Activated B cell treated with CpG ODN at 0.5 μM for 24 hours (primary cell): ENCODE measurements at places on chromosomes 5 and 9. TPM values are rescaled to one million over a fixed set of nuclear protein-coding genes. Genes with fewer than 3 reads are reported as not detected.

GRCh38 chr5:147859962-147860640, 18.4 kb upstream of the SCGB3A2 start:
- no peaks in the 10 kb centered on the region for H3K27me3 ChIP-seq
- no peak overlapping the region for H3K27ac ChIP-seq
- DNase-seq = no peak
- no peaks in the 10 kb centered on the region for H3K36me3 ChIP-seq
- no peaks in the 10 kb centered on the region for H3K4me1 ChIP-seq

DNA sequence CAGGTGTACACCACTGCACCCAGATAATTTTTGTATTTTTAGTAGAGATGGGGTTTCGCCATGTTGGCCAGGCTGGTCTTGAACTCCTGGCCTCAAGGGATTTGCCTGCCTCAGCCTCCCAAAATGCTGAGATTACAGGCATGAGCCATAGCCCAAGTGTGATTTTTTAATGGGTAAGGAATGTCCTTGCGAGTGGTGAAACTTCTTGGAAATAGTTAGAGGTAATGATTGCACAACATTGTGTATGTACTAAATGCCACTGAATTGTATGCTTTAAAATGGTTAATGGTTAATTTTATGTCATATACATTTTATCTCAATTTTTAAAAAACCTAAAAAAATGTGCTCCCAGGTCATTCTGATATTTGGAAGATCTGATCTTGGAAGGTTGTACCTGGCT, 59.9 kb upstream of the IL6ST start:
- peaks cover 12% of the 10 kb centered on the region for H3K4me1 ChIP-seq
- H3K36me3 ChIP-seq = no peaks in the 10 kb centered on the region
- peaks cover 18% of the 10 kb centered on the region for H3K27me3 ChIP-seq

GRCh38 chr5:95398989-95399388, 7.8 kb downstream of the FAM81B start:
- no peak overlapping the region for H3K27ac ChIP-seq
- no peaks in the 10 kb centered on the region for H3K36me3 ChIP-seq
- DNase-seq = no peak
- H3K4me1 ChIP-seq = no peaks in the 10 kb centered on the region
- H3K27me3 ChIP-seq = no peaks in the 10 kb centered on the region
- no peak overlapping the region for H3K4me3 ChIP-seq

GRCh38 chr5:73314395-73315257, 134.0 kb downstream of the FOXD1 start:
- peaks cover 49% of the 10 kb centered on the region for H3K27me3 ChIP-seq
- H3K36me3 ChIP-seq = no peaks in the 10 kb centered on the region
- H3K27ac ChIP-seq = no peak overlapping the region
- H3K4me1 ChIP-seq = peaks cover 2% of the 10 kb centered on the region

DNA sequence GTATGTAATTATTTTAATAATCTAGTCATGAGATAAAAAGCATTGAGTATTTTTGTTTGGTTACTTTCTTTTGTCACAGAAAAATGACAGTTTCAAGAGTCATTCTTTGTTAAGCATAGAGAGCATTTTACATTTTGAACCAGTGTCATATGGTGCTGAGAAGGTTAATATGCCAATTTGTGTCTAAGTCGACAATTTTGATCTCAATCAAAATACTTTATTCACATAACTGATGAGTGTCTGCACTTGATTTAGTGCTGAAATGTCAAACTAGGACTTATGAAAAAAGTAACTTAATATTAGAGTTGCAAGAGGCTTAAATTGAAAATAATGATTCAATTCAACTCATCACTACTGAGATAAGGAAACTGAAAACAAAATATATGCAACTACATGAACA, 1804.6 kb upstream of the ACO1 start:
- no peak overlapping the region for H3K4me3 ChIP-seq
- no peak for DNase-seq
- no peaks in the 10 kb centered on the region for H3K36me3 ChIP-seq
- H3K27me3 ChIP-seq = no peaks in the 10 kb centered on the region
- no peak overlapping the region for H3K27ac ChIP-seq

DNA sequence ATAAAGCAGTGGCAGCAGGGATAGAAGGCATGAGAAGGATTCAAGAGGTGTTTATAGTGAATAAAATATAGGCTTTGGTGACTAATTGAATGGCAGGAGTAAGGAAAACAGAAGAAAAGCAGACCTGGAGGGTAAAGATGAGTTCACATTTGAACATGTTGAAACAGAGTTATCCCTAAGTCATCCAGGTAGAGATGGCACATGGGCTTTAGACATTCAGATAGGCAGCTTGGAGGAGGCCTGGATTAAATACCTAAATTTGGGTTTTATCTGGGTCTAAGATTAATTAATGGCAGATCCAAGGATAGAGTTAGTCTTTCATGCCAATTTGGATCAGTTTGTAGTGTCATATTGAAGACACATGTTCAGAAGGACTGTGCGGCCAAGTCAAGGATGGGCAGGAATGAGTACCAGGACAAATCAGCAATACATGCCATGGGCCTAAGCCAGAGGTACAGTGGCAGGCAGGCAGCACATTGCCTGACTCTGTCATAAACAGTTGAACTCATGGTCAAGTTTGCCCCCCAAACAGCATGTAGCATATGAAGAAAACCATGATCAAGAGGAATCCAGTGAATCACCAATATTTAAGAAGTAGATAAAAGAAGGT, 115.5 kb upstream of the SLC12A2 start:
- H3K4me1 ChIP-seq = no peaks in the 10 kb centered on the region
- H3K36me3 ChIP-seq = peaks cover 36% of the 10 kb centered on the region
- no peaks in the 10 kb centered on the region for H3K27me3 ChIP-seq
- H3K27ac ChIP-seq = no peak overlapping the region
- H3K4me3 ChIP-seq = no peak overlapping the region
- DNase-seq = no peak

GRCh38 chr5:166279828-166280227, 2011.6 kb upstream of the WWC1 start:
- H3K27me3 ChIP-seq = no peaks in the 10 kb centered on the region
- H3K27ac ChIP-seq = no peak overlapping the region
- H3K4me1 ChIP-seq = no peaks in the 10 kb centered on the region
- no peaks in the 10 kb centered on the region for H3K36me3 ChIP-seq
- no peak for DNase-seq
- no peak overlapping the region for H3K4me3 ChIP-seq

DNA sequence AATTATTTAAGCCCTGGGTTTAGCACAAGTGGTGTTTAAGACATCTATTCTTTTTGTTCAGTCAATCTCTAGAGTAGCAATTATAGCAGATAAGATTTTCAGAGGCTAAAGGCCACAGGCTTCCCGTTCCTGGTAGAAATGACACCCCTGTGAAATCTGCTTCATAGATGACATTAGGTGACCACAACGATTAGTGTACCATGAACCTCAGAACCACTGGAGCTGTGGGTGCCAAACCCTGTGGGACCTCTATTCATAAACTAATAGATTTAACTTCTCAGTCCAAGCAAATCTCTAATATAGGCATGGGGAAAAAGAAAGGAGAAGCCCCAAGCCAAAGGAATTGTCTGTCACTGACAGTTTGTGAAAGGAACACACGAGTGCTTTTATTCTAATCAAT, 207.4 kb downstream of the ARRDC3 start:
- H3K36me3 ChIP-seq = no peaks in the 10 kb centered on the region
- no peak overlapping the region for H3K4me3 ChIP-seq
- no peak for DNase-seq

DNA sequence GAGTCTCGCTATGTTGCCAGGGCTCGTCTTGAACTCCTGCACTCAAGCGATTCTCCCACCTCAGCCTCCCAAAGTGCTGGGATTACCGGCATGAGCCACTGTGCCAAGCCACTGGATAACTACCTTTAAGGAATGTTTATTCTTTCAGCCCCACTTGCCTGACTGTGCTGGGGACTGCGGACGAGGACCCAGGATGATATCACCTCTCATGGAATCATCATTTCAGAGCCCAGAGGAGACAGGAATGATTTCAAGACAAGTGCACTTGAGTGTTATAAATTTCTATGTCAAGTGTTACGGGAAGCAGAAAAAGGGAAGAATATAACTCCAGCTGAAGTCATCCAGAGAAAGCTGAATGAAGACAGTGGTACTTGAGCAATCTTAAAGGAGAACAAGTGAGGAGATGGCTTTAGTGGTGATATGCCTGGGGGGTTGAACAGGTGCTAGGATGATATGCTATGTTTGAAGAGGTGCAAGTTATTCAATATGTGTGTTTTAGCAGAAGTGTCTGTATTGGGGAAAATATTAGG, 109.3 kb downstream of the DCP2 start:
- H3K36me3 ChIP-seq = no peaks in the 10 kb centered on the region
- no peak overlapping the region for H3K4me3 ChIP-seq
- peaks cover 18% of the 10 kb centered on the region for H3K27me3 ChIP-seq
- no peak for DNase-seq
- H3K27ac ChIP-seq = no peak overlapping the region
- no peaks in the 10 kb centered on the region for H3K4me1 ChIP-seq

DNA sequence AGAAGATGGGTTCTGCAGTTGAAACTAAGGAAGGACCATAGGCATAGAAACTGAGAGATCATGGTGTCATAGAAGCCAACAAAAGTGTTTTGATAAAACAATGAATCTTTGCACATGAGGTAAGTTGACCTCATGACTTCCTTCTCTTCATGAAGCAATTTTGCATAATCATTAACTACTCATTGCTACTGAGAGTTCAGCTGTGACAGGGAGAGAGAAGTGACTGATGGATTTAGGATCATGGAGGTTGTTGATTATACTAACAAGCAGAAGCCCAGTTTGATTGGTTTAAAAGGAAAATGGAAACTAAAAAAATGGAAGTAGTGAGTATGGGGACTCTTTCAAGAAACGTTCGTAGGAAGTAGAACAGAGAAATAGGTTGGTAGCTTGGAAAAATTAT, 51.2 kb downstream of the PARP8 start:
- H3K27ac ChIP-seq = no peak overlapping the region
- H3K27me3 ChIP-seq = no peaks in the 10 kb centered on the region
- H3K4me1 ChIP-seq = peaks cover 61% of the 10 kb centered on the region
- H3K4me3 ChIP-seq = no peak overlapping the region

- H3K27ac ChIP-seq = no peak overlapping the region
- H3K27me3 ChIP-seq = no peaks in the 10 kb centered on the region
- H3K4me1 ChIP-seq = peaks cover 21% of the 10 kb centered on the region
- DNase-seq = no peak
- H3K36me3 ChIP-seq = no peaks in the 10 kb centered on the region
These were observed 12.8 kb downstream of the IQGAP2 start for GRCh38 chr5:76415855-76416254.

GRCh38 chr9:69264526-69264925, 60.5 kb upstream of the ENTREP1 start:
- no peak overlapping the region for H3K4me3 ChIP-seq
- H3K36me3 ChIP-seq = no peaks in the 10 kb centered on the region
- no peaks in the 10 kb centered on the region for H3K4me1 ChIP-seq
- H3K27me3 ChIP-seq = peaks cover 5% of the 10 kb centered on the region
- H3K27ac ChIP-seq = no peak overlapping the region

- H3K4me3 ChIP-seq = no peak overlapping the region
- no peaks in the 10 kb centered on the region for H3K36me3 ChIP-seq
- H3K27ac ChIP-seq = no peak overlapping the region
- DNase-seq = no peak
- H3K27me3 ChIP-seq = no peaks in the 10 kb centered on the region
These were observed 966.3 kb upstream of the C9orf72 start for GRCh38 chr9:28539434-28540070.

GRCh38 chr9:99445371-99445891, 223.3 kb downstream of the SEC61B start:
- peaks cover 4% of the 10 kb centered on the region for H3K27me3 ChIP-seq
- no peak overlapping the region for H3K27ac ChIP-seq
- no peaks in the 10 kb centered on the region for H3K36me3 ChIP-seq
- DNase-seq = no peak

DNA sequence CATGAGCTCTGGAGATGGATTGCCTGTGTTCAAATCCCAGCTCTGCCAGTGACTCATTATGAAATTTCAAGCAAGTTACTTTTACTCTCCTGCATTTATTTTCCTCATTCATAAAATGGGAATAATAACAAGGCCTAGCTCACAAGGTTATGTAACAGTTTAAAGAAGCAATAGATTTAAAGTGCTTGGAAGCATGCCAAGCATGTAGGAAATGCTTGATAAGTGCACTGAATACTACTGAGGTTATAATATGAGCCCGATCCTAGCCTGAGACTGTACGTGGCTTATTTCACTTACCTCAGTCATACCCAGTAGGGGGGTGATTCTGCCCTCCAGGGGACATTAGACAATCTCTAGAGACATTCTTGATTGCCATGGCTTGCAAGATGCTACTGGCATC, 734.1 kb upstream of the WWC1 start:
- no peaks in the 10 kb centered on the region for H3K36me3 ChIP-seq
- H3K4me3 ChIP-seq = no peak overlapping the region
- no peaks in the 10 kb centered on the region for H3K27me3 ChIP-seq
- no peaks in the 10 kb centered on the region for H3K4me1 ChIP-seq
- no peak for DNase-seq

DNA sequence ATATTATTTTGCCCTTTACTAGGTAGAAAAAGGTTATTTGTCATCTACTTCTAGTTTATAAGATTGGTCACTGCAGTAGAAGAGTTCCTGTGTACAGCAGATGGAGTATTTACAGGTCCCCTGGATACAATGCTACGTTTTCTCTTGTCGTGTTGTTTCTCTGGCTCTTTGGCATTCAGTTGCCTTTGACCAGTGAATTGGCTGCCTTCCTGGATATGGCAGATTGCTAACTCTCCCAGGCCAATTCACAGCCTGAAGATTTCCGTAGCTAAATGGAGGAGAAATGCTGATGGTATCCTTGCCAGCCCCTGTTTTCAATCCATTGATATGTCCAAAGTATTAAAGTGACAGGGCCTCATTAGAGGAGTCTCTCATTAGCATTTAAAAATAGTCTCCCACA, 32.5 kb upstream of the GNAQ start:
- DNase-seq = no peak
- H3K27me3 ChIP-seq = peaks cover 3% of the 10 kb centered on the region

- no peak for DNase-seq
- no peaks in the 10 kb centered on the region for H3K36me3 ChIP-seq
- H3K27me3 ChIP-seq = peaks cover 59% of the 10 kb centered on the region
- H3K27ac ChIP-seq = no peak within 1 kb of the TSS
These were observed at the start of gene LMX1B for GRCh38 chr9:126613651-126614050. LMX1B (plus strand) TSS chr9:126613928; CDS start chr9:126614450, 522 bp downstream.

TMEM215 gene
- not detected in 2 replicates for total RNA-seq

ARID3C gene
- not detected in 2 replicates for total RNA-seq

MYOT gene
- not detected in 2 replicates for total RNA-seq

PCDHAC2 gene
- total RNA-seq = not detected in 2 replicates

ACSL6 gene
- 0.05 and 0.20 TPM in 2 replicates for total RNA-seq

SNAPC3 gene
- 36.4 and 37.6 TPM in 2 replicates for total RNA-seq

SPAG8 gene
- 1.8 and 4.0 TPM in 2 replicates for total RNA-seq

PKD2L2 gene
- not detected in 2 replicates for total RNA-seq

GPR107 gene
- 17.7 and 19.6 TPM in 2 replicates for total RNA-seq

FCN2 gene
- total RNA-seq = not detected in 2 replicates
